ENCODE measurements at places on chromosomes 7 and 10. TPM values are rescaled to one million over a fixed set of nuclear protein-coding genes. Genes with fewer than 3 reads are reported as not detected.

DNA sequence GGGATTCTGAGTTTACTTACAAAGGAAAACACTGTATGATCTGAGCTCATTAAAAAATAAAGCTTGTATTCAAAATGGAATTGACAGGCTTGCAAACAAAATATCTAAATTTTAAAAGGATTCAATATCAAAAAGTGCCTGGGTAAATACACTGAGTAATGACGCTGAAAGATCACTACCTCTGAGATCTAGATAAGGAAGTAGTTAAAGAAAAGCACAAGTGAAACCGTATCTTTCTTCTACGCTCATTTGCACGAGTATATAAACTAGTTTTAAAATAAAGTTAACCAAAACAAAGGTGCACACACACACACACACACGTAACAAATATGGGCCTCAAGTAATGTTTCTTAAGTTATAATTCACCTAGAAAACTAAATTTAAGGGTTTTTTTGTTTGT lies 93.4 kb downstream of the SNX13 start:
- no peak for DNase-seq

DNA sequence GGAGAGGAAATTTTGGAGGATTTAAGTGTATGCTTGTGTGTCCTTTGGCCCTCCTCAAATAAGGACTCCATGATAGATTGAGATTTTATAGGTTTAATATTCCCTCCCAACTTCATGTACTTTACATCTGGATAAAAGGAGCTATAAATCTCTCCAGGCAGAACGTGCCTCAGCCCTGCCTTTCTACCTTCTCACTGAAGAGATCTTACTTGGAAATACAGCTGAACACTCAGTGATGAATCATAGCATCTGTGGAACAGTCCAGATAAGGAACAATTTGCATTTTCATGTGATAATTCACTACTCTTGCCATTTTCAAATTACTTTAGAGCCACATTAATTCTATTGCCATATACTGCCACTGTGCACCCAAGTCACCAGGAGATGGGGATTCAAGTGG lies 364.6 kb upstream of the PODXL start:
- DNase-seq, result no peak

DNA sequence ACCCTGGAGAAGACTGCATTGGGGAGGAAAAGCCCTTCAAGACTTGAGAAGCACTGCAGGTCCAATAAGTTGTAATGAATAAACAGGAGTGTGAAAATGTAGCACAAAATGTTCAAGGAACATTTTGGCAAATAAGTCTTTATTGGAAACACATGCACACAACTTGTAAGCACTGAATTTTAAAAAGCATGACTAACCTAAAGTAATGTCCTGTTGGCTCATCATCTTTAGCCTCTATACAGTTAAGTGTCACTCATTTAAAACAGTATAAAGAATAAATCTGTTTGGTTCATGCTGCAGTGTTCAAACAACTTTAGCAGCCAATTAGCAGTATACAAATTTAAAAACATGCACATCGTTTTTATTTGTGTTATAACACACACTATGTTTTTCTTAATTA lies 108.6 kb downstream of the CDK6 start:
- DNase-seq, result no peak

DNA sequence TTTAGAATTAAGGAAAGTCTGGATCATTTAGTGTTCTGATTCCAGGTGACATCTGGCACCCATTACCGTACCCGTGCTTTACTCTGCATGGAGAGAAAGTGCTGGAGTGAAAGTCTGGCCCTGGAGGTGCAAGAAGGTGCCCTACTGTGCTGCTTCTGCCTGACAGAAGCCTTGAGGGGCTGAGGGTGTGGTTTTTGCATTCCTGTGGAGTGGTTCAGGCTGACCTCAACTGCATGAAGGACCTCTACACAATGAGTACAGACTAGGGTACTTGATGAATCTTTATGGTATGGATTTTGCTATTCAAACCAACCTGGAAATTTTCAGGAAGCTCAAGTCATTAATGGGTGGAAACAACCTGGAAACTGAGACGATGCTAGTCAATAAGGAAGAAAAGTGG lies 45.1 kb upstream of the GSAP start:
- no peak for DNase-seq

DNA sequence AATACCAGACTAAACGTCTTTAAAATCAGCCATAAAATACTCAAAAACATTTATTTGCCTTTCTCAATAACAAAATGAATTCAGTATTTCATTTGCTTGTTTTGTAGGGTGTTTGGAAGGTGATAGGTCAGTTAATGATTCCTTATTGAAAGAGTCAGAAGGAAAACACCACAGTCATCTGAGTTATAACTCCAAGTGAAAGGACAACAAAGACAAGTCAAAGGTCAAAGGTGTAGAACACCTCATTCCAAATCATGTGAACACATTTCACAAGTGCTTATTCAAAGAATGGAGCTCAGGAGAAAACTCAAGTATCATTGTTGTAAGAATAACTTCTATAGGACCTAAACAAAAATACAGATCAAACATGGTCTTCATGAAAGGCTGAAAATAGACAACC lies 318.6 kb upstream of the PHF14 start:
- DNase-seq, result no peak

DNA sequence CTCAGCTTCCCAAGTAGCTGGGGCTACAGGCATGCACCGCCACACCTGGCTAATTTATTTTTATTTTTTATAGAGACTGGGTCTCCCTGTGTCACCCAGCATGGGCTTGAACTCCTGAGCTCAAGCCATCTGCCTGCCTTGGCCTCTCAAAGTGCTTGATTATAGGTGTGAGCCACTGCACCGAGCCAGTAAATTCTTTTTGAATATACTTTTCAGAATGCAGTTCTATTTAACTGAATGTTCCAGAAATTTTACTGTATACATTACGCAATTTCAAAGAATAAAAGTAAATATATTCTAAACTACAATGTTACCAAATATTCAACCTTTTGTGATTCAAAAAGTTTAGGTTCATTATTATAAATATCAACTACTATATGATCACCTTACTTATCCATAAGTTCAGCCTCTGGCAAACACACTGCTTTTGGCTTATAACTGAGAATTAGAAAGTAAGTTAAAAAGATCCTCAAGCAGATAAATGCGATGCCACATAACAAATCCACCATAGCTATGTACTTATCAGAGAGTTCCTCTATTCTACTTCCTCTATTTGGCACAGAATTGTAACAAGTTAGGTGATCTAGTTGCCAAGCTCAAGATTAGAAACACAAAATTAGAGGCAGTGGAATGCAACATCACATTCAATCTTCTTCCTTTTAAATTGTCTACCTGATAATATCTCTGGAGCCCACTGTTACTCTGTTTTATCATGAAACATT lies 118.2 kb downstream of the ANK3 start:
- no peak for DNase-seq

GRCh38 chr7:45998506-45998905 lies 77.4 kb upstream of the IGFBP3 start:
- DNase-seq, result no peak

The PPP1R9A gene
- 93.3 TPM for total RNA-seq
